Central memory CD4-positive, alpha-beta T cell (primary cell): ENCODE measurements at places on chromosomes 7 and 10.

GRCh38 chr10:4176500-4177281, 391.7 kb upstream of the KLF6 start:
- no peak for DNase-seq

DNA sequence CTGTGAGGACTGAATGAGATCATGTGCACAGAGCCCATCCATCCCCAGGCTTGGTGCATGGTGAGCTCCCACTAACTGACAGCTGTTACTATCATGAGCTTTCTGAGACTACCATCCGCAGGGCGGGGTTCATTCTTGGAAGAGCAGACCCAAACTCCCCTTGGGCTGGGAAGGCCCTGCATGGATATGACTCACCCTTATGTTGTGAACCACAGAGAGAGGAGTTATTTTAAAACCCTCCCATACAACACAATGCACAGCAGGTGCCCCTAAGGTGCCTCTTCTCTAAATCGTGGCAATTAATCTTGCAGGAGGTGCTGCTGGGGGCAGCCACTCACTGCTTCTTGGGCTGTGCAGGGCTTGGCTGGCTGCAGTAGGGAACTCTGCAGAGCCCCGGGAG, 219.1 kb downstream of the GFRA1 start:
- no peak for DNase-seq

GRCh38 chr7:44466300-44467216, 23.9 kb downstream of the NUDCD3 start:
- no peak for DNase-seq

DNA sequence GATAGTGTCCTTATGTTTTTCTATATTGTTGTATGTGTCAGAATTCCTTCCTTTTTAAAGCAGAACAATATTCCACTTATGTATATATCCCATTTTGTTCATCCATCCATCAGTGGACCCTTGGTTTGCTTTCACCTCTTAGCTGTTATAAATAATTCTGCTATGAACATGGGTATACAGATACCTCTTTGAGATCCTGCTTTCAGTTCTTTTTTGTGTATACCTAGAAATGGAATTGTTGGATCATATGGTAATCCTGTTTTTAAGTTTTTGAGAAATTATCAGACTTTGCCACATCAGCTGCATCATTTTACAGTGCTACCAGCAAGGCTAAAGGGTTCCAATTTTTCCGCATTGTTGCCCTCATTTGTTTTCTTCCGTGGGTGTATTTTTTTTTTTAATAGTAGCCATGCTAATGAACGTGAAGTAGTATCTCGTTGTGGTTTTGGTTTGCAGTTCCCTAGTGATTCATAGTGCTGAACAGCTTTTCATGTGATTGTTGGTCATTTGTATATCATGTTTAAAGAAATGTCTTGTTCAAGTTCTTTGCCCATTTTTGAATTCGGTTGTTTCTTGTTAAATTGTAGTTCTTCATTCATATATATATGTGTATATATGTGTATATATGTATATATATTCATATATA, 87.8 kb downstream of the LCOR start:
- DNase-seq: no peak

- no peak for DNase-seq
These were observed 233.2 kb downstream of the RPS24 start for GRCh38 chr10:78266741-78267469.

DNA sequence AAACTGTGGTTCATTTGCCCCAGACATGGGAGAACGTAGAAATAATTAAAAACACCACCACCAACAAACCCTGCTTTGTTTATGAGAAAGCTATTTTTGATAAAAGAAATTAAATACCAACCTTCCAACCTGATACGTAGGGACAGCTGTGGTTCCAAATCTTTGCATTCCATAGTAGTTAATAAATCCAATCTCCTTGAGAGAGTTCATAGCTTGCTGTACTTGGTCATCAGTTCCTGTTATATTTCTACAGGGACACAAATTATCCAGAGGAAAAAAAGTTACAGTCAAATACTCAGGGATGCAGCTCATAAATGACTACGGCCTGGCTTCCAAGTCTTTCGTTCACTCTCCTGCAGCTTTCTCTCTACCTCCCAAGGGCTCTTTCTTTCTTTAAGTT, 41.1 kb downstream of the PUS7 start:
- no peak for DNase-seq

- DNase-seq: no peak
These were observed 133.6 kb downstream of the SEMA3C start for GRCh38 chr7:80785276-80785675.

- DNase-seq: no peak
These were observed 1.5 kb downstream of the TRIL start for GRCh38 chr7:28956608-28957063.

GRCh38 chr7:106282852-106283251, 1.9 kb downstream of the NAMPT start:
- DNase-seq: no peak

- no peak for DNase-seq
These were observed 48.7 kb downstream of the TPK1 start for GRCh38 chr7:144787127-144787526.

DNA sequence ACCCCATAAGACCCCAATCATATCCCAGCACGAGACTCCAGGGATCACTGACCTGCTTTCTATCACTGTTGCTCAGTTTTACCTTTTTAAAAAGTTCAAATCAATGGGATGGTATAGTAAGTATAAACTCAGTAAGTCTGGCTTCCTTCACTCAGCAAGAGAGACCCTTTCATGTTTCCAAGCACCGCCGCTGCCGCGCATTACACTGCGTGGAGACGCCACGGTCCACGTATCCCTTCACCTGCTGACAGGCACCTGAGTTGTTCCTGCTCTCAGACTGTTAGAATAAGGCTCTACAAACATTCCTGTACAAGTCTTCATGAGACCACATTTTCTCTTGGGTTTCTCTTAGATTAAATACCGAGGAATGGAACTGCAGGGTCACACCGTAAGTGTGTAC, 28.3 kb downstream of the MAD1L1 start:
- DNase-seq: no peak

DNA sequence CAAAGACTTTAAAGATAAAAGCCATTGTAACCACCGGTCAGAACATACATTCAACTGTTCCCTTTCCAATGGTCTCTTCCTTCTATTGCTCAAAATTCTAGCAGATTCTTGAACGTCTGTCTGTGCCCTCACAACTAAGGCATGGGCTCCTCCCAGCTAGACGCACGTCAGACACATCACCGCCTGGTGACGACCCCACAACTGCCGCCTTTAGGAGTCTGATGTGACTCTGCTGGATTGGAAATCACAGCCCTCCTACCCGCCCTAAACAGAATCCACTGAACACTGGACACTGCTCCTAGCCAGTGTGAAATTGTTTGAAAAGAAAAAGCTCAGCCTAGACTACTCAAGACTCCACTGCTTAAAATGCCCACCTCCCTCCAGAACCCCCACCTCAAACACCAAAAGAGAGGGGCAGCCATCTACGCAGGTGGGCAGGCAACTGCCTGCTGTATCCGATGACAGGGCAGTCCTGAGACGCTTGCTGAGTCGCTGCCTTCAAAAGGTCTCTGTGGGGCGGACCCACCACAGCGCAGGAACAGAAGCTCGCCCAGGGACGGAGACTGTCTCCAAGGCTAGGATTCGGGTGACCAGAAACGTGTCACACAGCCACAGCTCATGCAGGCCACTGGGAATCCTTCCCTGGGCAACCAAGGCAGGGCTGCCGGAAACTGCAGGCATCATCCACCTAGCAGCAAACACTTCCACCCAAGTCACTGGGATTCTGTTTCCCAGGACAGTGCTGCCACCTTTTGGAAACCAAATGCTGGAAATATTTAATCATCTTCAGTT, 34.7 kb downstream of the GSDME start:
- DNase-seq: no peak
